ENCODE measurements at places on chromosomes 6 and 20.

- no peak for DNase-seq
Observed at GRCh38 chr6:158572653-158573541, 13.0 kb downstream of the TMEM181 start.

DNA sequence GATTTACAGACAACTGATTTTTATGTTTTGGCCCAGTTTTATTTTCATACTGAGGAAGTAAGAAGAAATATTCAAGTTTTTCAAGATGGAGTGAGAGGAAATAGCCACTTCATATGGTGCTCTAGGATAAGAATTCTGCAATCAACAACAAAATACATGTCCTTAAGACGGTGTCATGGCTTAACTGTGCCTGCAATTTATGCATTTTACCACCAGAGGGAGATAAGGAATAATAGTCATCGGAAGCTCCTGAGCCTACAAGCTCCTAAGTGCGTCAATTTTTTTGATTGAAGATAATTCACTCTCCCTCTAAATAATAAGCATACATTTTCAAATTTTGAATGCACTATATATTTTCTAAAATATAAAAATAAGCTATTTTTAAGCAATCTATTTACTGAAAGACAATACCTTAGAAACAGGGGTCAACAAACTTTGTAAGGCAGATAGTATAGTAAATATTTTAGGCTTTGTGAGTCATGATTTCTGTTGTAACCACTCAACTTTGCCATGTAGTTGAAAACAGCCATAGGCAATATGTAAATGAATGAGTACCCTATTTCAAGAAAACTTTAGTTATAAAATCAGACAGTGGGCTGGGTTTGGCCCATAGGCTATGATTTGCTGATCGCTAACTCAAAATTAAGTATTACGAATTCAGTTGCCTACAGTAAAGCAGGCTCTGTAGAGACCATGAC, 230.9 kb upstream of the DTNBP1 start:
- DNase-seq, result no peak

DNA sequence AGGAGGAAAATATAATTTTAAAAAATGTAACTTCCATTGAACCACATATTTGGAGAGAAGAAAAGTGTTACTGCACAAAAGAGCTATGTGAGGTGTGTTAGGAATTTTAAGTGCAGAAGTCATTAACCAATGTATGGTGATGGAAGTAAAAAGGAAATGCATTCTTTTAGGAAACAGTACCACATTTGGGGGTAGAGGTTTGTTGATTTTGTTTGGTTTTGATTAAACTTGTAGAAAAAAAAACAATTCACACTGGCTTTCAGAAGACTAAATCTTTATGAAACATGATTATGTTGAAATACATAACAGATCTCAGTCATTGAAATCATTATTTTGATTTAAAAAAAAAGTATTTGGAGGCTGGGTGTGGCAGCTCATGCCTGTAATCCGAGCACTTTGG, 1287.0 kb upstream of the GJE1 start:
- no peak for DNase-seq

- no peak for DNase-seq
Observed at GRCh38 chr6:68235326-68235784, 399.7 kb upstream of the ADGRB3 start.

DNA sequence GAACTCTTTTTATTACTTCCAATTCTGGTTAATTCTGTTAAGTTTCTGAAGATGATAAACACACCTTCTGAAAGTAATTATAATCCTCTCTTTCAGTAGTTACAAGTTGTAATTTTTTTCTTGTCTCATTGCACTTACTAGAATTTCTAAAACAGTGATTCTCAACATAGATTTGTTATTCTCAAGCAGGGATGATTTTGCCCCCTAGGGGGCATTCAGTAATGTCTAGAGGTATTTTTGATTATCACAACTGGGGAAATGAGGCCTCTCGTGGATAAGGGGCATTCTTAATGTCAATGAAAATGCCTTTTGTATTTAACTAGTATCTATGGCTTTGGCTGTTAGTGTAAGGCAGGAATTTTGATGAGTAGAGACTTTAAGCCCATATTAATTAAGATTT, 39.4 kb upstream of the MAFB start:
- DNase-seq, result no peak

GRCh38 chr20:57287901-57288300, 21.5 kb upstream of the BMP7 start:
- no peak for DNase-seq

DNA sequence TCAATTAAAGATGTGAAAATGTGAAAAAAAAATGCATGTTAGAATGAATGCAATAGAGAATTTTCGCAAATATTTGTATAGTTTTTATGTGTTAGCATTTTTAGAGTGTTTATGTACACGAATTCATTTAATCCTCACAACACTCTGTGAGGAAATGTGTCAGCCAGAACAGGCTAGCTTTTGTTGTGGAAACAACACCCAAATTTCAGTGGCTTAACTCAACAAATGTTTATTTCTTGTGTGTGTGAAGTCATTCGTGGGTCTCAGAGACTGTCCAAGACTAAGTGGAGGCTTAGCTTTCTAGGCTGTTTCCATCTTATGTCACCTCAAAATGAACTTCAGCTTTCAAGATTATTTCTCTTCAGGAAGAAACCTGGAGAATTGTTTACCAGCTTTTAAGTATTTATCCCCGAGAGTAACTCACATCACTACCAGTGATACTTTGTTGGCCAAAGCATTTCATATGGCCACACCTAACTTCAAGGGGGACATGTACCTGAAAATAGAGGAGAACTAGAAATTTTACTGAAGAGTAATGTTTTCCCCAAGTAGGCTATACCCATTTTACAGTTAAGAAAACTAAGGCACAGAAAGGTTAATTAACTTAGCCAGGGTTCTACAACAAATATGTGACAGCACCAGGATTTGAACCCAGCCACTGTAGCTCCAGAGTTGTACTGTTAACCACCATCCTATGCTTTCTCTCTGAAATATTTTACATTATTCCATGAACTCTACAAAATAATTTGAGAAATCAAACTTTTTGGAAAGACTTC, 306.1 kb downstream of the QKI start:
- no peak for DNase-seq

- DNase-seq, result no peak
Observed at GRCh38 chr20:3613821-3614440, 49.3 kb downstream of the GFRA4 start.

- DNase-seq, result no peak
Observed at GRCh38 chr6:116764961-116765841, at the start of gene FAM162B. Gene FAM162B (minus strand): TSS chr6:116765719. CDS start chr6:116765576, 143 bp downstream.

DNA sequence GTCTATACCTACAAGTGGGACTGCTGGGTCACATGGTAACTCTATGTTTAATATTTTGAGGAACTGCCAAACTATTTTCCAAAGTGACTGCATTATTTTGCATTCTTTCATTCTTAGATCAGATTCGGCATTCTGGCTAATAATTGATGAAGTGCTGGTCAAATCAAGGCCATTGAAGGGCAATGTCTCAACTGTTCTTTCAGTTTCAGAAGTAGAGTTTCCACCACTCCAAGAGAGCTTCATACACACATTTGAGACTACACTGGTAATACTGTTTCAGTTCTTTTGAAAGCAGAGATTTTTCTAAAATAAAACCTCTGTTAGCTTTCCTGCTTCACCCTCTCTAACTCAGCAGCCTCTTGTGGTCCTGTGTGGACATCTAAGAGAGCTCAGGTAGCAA, 154.5 kb downstream of the CFAP61 start:
- DNase-seq, result no peak

Data from NCI-H2227 treated with DMSO at 0.1 percent for 48 hours (cell line).